RPMI7951 (cell line): ENCODE measurements at places on chromosomes 5 and 9. TPM values are rescaled to one million over a fixed set of nuclear protein-coding genes. Genes with fewer than 3 reads are reported as not detected.

GADD45G gene
- 0.12 TPM in 1 of 2 replicates, not detected in the other for total RNA-seq

MCIDAS gene
- under 0.01 and 0.20 TPM in 2 replicates for total RNA-seq

ORM2 gene
- total RNA-seq = not detected in 2 replicates

CCL28 gene
- total RNA-seq = 8.8 and 12.8 TPM in 2 replicates

CD14 gene
- 0.20 and 0.96 TPM in 2 replicates for total RNA-seq

SLC25A2 gene
- 0.48 TPM in 1 of 2 replicates, not detected in the other for total RNA-seq

CNOT8 gene
- 59.5 and 60.0 TPM in 2 replicates for total RNA-seq

PCDHB8 gene
- 0.10 and 0.12 TPM in 2 replicates for total RNA-seq
